Progenitor cell of endocrine pancreas (in vitro differentiated cells): ENCODE measurements at places on chromosomes 3 and 15. TPM values are rescaled to one million over a fixed set of nuclear protein-coding genes. Genes with fewer than 3 reads are reported as not detected.

- no peak for DNase-seq
Observed at GRCh38 chr15:101039461-101039860, 120.3 kb downstream of the LRRK1 start.

DNA sequence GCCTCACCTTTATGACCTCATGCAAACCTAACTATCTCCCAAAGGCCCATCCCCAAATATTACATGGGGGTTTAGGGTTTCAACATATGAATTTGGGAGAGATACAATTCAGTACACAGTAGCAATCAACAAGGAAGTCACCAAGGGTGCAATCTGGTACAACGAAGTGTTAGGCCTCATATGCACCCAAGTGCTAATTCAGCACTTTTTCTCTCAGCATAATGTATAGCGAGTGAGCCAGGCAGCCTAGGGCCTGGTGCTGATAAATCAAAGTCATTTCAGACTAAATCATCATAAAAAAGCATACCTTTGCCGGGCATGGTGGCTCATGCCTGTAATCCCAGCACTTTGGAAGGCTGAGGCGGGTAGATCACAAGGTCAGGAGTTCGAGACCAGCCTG is 11.7 kb upstream of the KBTBD8 start:
- DNase-seq, result no peak

- no peak for DNase-seq
Observed at GRCh38 chr15:44636976-44637375, 26.5 kb downstream of the SPG11 start.

DNA sequence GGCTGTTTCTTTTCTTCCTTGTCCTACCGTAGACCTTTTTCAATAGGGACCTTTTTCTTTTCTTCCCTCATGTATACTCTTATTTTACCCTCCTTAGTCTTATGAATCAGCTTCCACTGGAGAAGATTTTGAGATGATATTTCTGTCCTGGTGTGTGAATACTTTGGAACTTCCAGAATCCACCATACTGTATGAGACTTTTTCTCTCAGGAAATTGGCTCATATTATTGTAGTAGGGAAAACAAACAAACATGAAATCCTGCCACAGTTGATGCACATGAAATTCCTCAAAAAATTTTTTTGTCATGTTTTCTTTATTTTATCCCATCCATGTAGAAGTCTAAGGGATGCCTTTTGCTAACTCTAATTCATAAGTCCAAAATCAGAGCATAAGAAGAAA is 289.3 kb upstream of the PLSCR5 start:
- no peak for DNase-seq

GRCh38 chr3:43728947-43729346 is 38.2 kb downstream of the ABHD5 start:
- DNase-seq, result no peak

DNA sequence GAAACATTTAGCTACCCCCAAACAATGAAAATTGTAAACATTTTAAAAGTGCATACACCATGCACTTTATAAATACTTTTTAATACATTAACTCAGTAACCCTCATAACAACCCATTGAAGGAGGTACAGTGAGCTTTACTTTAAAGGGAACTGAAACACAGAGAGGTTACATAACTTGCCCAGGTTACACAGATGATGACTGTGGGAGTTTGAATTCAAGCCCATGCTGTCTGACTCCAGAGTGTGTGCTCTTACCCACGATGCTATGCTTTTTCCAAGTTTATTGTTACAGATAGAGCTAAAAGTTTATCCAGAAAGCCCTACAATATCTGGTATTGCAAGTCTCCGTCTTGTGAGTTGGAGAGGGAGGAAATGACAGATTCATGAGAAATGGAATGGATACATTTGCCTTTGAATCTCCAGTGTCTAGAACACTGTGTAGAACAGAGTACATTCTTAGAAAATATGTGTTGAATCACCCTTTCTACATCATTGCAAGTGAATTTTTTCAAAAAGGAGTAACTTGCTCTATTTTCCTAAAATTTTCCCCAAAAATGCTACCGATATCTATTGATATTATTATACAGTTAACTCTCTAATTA is 428.3 kb downstream of the NAALADL2 start:
- no peak for DNase-seq

DNA sequence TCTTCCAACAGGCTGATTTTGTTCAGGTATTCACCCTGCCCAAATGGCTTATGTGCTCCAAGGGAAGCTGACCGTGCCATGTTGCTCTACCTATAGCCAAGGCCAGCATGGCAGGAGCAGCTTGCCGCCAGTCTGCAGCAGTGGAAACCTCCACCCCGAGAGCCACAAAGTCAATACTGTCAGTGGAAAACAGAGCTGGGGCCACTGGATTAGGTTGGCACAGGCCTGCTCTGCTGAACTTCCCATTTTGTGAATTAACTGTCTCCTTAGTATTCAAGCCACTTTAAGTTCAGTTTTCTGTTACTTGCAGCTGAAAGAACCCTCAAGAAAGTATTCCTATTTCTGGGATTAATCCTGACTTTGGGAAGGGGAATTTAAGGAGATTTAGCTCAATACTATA is 63.8 kb upstream of the XCR1 start:
- no peak for DNase-seq

GRCh38 chr15:32970847-32971246 is 223.7 kb downstream of the FMN1 start:
- no peak for DNase-seq

- no peak for DNase-seq
Observed at GRCh38 chr15:92462424-92463125, 68.9 kb downstream of the ST8SIA2 start.

DNA sequence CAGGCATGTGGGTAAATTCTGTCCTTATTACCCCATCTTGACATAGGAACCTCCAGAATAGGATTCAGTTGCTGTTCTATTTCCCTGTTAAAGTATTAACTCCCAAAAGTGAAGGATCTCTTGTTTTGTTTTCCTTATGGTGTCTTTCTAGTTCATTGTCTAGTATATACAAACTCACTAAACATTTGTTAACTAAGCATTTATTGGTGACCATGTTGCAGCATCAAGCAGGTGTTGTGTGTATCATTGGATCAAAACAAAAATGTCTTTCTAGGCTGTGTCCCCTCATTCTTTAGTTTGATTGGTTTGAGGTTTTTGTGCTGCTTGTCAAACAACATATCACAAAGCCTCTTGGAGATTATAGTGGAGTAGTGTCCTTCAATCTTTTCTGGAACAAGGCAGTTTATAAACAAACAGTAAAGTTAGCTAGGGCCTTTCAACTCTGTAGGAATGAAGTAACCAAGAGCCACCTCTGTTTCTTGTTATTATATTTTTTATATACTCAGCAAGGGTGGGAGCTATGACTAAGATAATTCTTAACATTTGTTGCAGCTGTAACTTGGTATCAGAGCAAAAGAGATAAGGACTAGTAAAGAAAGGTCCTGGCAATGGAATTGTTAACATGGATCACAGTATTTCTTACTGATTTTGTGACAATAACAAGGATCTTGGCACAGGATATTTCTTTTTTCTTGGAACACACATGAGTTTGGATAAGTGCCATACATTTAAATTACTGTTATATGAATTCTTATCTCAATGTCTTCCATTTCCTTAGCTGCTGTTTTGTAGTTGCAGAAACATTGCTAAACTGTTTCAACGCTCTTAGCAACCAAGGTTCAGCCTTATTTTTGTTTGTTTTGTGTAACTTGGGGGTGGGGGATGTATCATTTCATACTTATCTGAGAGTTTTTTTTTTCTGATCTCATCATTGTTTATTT is 49.3 kb downstream of the TMOD3 start:
- no peak for DNase-seq

DNA sequence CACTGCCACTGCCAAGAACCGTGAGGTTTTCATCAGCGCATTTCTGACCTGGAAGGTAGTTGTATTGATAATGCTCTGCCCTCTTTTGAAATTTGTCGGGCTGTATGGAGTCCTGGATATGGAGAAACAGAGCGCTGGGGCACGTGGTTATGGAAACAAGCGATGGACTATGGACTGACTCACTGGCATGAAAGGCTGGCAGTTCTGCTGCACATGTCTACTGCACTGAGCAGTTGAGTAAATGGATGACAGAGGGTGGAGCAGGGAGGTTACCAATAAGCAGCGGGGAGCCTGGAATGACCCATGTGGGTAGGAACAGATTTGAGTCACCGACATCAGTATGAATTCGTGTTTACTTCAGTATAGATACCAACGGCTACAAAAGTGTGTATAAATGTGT is 429.5 kb downstream of the OCA2 start:
- no peak for DNase-seq

DNA sequence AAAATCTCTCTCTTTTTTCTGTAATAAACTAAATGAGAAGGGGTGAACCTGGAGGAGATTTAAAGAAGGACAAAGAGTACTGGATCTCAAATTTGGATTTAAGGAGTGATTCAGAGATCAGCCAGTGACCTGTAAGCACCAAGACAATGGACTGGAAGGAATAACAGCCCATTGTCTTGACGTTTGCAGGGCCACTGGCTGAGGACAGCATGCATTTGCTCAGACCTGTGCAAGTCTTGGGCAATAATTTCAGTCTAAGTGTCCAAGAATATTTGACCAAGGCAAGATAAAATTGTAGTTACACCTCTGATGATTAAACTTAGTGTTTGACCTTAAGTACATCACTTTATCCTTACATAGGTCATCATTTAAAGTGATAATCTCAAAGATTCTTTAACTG is 55.8 kb upstream of the OSTN start:
- no peak for DNase-seq

DNA sequence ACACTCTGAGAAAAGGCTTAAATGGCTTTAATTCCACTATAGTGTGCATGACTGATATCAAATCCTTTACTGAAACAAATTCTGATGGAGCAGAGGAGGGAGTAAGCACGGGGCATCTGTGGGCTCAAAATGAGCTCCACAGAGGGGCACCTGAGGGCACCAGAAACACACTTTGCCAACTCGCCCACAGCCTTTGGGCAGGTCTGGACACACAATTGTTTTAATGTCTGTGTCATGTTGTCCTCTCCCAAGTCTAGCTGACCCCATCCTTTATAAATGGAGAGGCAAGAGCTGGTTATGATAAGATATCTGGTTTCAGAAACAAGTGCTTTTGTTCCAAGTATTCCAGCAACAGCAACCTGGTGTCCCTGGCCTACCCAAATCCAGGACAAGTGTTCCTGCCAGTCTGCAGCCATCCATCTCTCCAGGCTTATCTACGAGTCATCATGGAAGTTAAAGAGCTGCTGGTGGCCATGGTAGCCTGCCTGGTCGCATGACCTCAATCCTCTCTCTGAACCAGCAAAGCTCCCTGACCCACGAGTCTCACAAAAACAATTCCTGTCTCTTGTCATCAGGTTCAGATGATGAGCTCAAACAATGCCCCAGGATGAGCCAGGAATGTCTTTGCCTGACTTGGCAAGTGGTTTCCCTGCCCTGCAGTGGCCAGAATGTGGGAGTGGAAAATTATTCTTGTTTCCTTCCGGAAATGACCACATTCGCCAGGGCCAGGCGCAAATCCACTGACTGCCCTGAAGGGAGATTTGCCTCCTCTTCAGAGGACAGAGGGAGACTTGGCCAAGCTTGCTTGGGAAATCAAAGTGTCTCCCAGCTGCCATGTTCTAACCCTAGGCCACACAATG is 64.4 kb upstream of the TPM1 start:
- DNase-seq, result no peak

DNA sequence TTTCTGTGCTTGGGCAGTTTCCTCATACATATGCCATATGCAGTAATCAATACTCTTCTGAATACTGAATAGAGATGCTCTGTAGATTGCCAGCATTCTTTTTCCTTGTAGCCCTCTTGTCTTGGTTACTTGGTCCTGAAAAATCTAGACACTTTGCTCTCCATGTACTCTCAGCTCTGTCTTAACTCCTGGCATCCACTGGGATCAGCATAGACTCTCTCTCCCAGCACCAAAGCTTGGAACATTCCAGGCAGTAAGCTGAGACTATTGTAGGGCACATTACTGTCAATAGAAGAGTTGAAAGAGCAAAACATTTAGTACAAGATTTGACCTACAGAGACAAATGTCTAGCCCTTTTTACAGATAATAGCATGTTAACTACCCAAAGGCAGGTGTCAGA is 1100.3 kb downstream of the TBL1XR1 start:
- no peak for DNase-seq

GRCh38 chr3:155497930-155498647 is 204.6 kb upstream of the STRIT1 start:
- no peak for DNase-seq

DNA sequence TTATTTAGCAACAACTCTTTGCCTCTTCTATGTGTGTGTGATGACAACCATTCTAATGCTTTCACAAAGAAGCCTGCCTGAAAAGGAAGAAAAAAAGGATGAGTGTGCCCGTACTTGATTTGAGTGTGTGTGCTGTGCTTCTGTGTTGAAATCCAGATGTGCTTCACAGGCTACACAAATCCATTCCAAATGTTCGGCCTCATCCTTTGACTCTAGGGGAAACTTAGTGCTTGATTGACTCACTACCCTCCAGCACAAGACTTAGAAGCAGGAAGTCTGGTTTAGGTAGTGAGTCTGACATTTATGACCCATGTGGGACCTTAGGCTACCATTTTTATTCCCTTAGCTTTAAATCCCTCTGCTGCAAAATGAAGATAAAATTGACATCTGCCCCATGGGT is 108.8 kb upstream of the PLAAT1 start:
- no peak for DNase-seq

- no peak for DNase-seq
Observed at GRCh38 chr3:109596991-109597390, 259.6 kb upstream of the DPPA4 start.

DNA sequence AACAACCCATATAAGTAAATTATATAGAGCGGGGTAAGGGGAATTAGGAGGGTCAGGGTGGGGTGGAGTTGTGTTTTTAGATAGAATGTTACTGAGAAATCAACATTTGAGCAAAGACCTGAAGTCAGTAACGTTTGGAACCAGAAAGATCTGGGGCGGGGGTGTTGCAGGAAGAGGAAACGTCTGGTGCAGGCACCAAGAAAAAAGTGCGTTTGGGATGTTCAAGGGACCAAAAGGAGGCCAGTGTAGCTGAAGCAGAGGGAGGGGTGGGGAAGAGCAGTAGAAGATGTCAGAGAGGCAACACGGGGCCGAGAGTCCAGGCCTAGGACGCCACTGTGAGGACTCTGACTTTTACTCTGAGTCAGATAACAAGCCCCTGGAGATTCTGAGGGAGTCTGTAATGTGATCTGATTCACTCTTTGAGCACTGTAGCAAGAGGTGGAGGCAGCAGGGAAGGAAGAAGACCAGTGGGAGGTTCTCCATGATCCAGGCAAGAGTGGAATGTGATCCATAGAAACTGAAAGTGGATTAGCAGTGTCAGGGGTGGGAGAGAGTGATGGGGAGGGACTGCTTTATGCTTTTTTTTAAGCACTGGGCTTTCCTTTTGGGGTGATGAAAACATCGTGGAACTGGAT is 179.3 kb upstream of the CHRM5 start:
- no peak for DNase-seq

- no peak for DNase-seq
Observed at GRCh38 chr3:74089814-74090213, 465.1 kb upstream of the PDZRN3 start.

- DNase-seq, result no peak
Observed at GRCh38 chr3:47225310-47225906, 57.2 kb downstream of the KIF9 start.

The SHISA5 gene
- 157 and 162 TPM in 2 replicates for total RNA-seq

The P2RY14 gene
- not detected in 2 replicates for total RNA-seq

The WNT7A gene
- total RNA-seq, result not detected in 2 replicates

The NANOGP8 gene
- 0.36 and 0.75 TPM in 2 replicates for total RNA-seq

The EID1 gene
- 133 and 143 TPM in 2 replicates for total RNA-seq

The CCDC174 gene
- total RNA-seq, result 25.7 and 25.8 TPM in 2 replicates

The RARB gene
- total RNA-seq, result 26.3 and 30.0 TPM in 2 replicates

The MYD88 gene
- total RNA-seq, result 23.9 and 24.2 TPM in 2 replicates

The CPEB1 gene
- 0.60 and 0.80 TPM in 2 replicates for total RNA-seq
